Suppressor macrophage (primary cell): ENCODE measurements at places on chromosomes 1 and 21.

GRCh38 chr1:51303315-51303714 lies 27.0 kb downstream of the TTC39A start:
- no peak for DNase-seq

DNA sequence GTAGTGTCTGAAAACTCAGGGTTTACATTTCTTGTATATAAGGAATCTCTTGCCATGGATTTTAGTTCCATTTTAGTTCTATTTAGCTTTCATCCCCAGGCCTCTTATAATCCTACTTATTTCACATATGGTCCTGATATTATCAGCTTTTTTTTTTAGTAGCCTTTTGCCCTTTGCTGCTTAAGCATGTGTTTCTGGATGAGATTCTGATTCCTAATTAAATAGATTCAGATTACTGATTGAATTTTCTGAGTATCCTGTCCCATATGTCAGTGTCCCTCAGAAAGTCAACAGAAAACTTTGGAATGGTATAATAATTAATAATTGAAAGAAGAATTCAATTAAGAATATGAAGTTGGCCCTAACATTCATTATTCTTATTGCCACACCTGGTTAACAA lies 134.7 kb upstream of the HOOK1 start:
- DNase-seq, result no peak

DNA sequence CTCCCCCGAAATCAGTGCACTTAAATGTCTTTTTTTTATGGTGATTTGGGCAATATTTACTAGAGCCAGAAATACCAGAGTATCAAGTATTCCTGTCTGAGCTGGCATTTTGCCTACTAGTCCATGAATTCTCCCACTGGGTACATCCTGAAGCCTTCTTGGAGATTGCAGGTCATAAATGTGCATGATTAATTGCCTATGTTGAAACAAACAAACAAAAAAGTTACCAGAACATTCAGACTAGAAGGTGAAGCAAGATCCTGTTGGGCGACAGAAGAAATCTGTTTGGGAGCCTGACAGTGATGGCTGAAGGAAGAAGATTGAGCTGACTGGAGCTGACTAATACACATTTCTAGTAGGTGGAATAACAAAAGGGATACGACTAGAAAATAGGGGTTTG lies 127.4 kb upstream of the NRIP1 start:
- DNase-seq, result no peak

GRCh38 chr21:28455253-28455600 lies 537.5 kb downstream of the LTN1 start:
- DNase-seq, result no peak

GRCh38 chr1:8701794-8702471 lies 115.5 kb downstream of the RERE start:
- peak; percentile 15 for DNase-seq

DNA sequence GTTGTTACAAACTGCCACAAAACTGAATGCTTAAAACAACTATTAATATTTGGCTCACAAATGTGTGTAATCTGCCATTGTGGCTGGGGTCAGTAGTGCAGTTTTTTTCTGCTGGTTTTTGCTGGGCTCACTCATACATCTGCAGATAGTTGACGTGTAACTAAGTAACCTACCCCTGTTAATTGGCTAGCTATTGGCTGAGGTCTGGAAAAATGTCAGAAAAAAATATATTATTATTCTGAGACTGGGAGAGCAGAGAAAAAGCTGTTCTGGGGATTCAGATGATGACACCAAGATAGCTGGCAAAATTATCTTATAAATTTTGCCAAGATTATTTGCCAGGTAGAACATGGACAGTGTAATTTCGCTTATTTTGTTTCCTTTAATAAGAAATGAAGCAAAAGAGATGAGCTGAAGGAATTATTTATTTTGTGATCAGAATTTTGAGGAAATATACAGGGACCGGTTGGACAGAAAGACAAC lies 616.1 kb upstream of the ADAMTS5 start:
- no peak for DNase-seq
